CD4-positive, CD25-positive, alpha-beta regulatory T cell (primary cell): ENCODE measurements at places on chromosomes 12 and 14. TPM values are rescaled to one million over a fixed set of nuclear protein-coding genes. Genes with fewer than 3 reads are reported as not detected.

The CYP27B1 gene
- 0.26 TPM for polyA plus RNA-seq

The CBLN3 gene
- polyA plus RNA-seq, result 0.10 TPM

The KRT82 gene
- polyA plus RNA-seq, result not detected

DNA sequence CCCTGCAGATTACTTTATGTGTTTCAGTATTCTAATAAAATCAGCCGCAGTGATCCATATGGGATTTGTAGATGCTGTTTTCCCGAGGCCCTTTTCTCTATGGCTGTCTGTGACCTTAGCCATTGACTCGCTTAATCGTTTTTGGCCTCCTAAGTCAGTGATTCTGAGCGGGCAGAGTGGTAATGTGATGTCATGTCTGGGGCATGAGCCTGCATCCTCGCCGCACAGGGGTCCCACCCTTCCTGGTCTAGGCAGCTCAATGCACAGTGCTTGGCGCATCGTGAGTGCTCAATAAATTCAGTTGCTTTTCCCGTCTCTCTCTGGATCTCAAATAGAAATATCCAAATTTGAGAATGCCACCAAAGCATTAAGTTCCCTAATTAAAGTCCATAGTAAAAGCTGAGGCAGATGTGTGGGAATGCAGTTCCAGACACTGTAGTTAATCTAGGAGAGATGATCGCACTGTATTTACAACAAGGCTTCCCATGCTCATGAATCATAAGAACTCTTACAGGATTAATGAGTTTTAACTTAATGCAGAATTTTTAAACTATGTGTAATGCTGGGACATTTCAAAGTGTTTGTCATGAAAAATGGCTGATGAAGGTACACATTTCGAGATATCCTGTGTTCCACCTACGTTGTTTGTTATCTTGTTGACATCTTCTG lies 29.3 kb downstream of the HMGA2 start:
- H3K27me3 ChIP-seq, result no peaks in the 10 kb centered on the region
- no peak overlapping the region for H3K4me3 ChIP-seq
- no peak overlapping the region for H3K27ac ChIP-seq
- DNase-seq, result no peak
- H3K36me3 ChIP-seq, result no peaks in the 10 kb centered on the region
- no peaks in the 10 kb centered on the region for H3K4me1 ChIP-seq

- peaks cover 15% of the 10 kb centered on the region for H3K27me3 ChIP-seq
- H3K4me1 ChIP-seq, result no peaks in the 10 kb centered on the region
- no peak overlapping the region for H3K4me3 ChIP-seq
- H3K36me3 ChIP-seq, result no peaks in the 10 kb centered on the region
- H3K27ac ChIP-seq, result no peak overlapping the region
Observed at GRCh38 chr14:22630486-22630885, 13.7 kb downstream of the OR6J1 start.

- no peak overlapping the region for H3K4me3 ChIP-seq
- H3K36me3 ChIP-seq, result no peaks in the 10 kb centered on the region
- no peaks in the 10 kb centered on the region for H3K27me3 ChIP-seq
- DNase-seq, result no peak
Observed at GRCh38 chr14:45949479-45949878, 696.5 kb upstream of the MIS18BP1 start.

DNA sequence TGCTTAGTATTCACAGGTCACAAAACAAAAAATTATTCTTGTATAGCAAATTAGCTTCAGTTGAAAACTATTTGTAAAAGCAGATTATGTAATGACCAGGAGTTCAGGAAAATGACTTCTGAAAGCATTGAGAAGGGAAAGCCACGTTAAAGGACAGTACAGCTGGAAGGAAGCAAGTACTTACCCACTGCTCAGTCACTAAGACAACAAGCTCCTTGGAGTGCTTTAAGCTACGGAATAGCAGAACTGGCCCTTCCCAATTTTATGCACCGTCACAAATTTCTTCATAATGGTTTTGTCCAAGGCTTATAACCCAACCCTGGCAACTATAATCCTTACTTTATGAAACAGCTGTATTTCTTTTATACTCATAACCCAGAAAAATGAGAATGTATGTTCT lies 13.0 kb upstream of the SNAPC1 start:
- H3K36me3 ChIP-seq, result peaks cover 22% of the 10 kb centered on the region
- peaks cover 9% of the 10 kb centered on the region for H3K4me1 ChIP-seq
- no peak for DNase-seq
- no peak overlapping the region for H3K4me3 ChIP-seq
- no peaks in the 10 kb centered on the region for H3K27me3 ChIP-seq

DNA sequence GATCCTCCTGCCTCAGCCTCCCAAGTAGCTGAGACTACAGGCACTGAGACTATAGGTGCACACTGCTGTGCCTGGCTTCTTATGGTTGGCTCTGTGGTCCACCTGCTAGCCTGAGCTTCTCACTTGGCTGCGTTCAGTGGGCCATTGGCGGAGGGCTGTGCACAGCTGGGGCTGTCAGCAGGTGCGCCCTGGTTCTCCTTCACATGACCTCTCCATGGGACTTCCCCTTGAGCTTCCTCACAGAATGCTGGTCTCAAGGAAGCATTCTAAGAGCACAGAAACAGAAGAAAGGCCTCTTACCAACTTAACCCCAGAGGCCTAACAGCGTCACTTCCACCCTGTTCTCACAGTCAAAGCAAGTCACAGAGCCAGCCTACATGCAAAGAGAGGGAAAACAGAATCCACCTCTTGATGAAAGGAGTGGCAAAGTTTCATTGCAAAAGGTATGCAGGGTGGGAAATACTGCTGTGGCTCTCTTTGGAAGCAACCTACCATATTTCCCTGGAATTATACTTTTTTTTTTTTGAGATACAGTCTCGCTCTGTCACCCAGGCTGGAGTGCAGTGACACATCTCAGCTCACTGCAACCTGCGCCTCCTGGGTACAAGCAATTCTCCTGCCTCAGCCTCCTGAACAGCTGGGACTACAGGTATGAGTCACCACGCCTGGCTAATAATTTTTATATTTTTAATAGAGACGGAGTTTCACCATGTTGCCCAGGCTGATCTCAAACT lies 9.3 kb downstream of the RILPL2 start:
- H3K27ac ChIP-seq, result peak overlapping the region; percentile 69
- H3K4me1 ChIP-seq, result peaks cover 20% of the 10 kb centered on the region
- peak; percentile 41 for DNase-seq
- peak overlapping the region; percentile 58 for H3K4me3 ChIP-seq
- H3K27me3 ChIP-seq, result no peaks in the 10 kb centered on the region
